ENCODE measurements at places on chromosomes 2 and 18. TPM values are rescaled to one million over a fixed set of nuclear protein-coding genes. Genes with fewer than 3 reads are reported as not detected.

GRCh38 chr2:219526320-219527075 is 12.2 kb downstream of the ASIC4 start:
- peak; percentile 41 for DNase-seq

GRCh38 chr2:101094351-101094750 is 56.8 kb downstream of the TBC1D8 start:
- no peak for DNase-seq

- DNase-seq, result no peak
These were observed 52.6 kb upstream of the RAB27B start for GRCh38 chr18:54775686-54776085.

DNA sequence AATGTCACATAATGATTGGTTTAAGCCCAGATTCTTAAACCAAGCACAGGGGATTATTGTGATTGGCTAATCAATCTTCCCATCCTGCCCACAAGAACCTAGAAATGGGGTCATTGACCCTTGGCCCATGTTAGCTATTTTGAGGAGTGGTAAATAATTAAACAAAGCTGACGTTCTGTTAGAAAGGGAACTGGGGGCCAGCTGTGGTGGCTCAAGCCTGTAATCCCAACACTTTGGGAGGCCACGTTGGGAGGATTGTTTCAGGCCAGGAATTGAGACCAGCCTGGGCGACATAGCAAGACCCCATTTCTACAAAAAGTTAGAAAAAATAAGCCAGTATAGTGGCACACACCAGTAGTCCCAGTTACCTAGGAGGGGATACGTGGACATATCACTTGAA is 37.8 kb upstream of the PTPN4 start:
- DNase-seq, result no peak

LYPD6 gene
- polyA plus RNA-seq, result 0.48 TPM

All from right cardiac atrium (tissue), 5 donors.